ENCODE measurements at places on chromosomes 5 and 9.

- DNase-seq: no peak
- peaks cover 15% of the 10 kb centered on the region for H3K36me3 ChIP-seq
- no peak overlapping the region for H3K27ac ChIP-seq
Measured at GRCh38 chr9:125133403-125134329, 9.7 kb downstream of the SCAI start.

- DNase-seq: peak; percentile 99
- peak overlapping the region; percentile 85 for H3K27ac ChIP-seq
- H3K36me3 ChIP-seq: no peaks in the 10 kb centered on the region
- peaks cover 5% of the 10 kb centered on the region for H3K27me3 ChIP-seq
- peaks cover 18% of the 10 kb centered on the region for H3K4me1 ChIP-seq
- H3K4me3 ChIP-seq: peak overlapping the region; percentile 84
Measured at GRCh38 chr9:136949817-136950655, 2.0 kb upstream of the LCN12 start.

- no peaks in the 10 kb centered on the region for H3K27me3 ChIP-seq
- peaks cover 10% of the 10 kb centered on the region for H3K4me1 ChIP-seq
- no peak for DNase-seq
- no peak overlapping the region for H3K4me3 ChIP-seq
- H3K27ac ChIP-seq: no peak overlapping the region
- H3K36me3 ChIP-seq: peaks cover 52% of the 10 kb centered on the region
Measured at GRCh38 chr5:177256296-177256695, 47.2 kb downstream of the RAB24 start.

GRCh38 chr5:177491429-177491945, 5.9 kb downstream of the PDLIM7 start:
- H3K36me3 ChIP-seq: peaks cover 21% of the 10 kb centered on the region
- H3K27ac ChIP-seq: no peak overlapping the region
- H3K4me3 ChIP-seq: no peak overlapping the region
- no peaks in the 10 kb centered on the region for H3K27me3 ChIP-seq
- peak; percentile 46 for DNase-seq
- H3K4me1 ChIP-seq: peaks cover 25% of the 10 kb centered on the region

DNA sequence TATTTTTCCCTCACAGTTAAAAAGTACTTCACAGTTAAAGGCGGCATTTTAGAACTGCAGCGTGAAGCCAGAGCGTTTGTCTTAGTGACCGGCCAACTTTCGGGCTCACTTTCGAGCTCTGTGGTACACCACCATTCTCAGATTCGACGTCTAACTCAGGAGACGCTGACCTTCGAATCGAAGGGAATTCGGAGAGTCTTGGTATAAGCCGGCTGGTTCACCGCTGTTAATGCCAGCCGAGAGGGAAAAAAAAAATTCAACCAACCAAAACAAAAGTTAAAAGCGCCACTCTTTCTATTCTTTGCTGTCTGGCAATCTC, 544 bp upstream of the SNX24 start:
- H3K4me1 ChIP-seq: peaks cover 25% of the 10 kb centered on the region
- H3K36me3 ChIP-seq: no peaks in the 10 kb centered on the region
- peak overlapping the region; percentile 83 for H3K4me3 ChIP-seq
- no peak for DNase-seq
- peak overlapping the region; percentile 19 for H3K27ac ChIP-seq
- H3K27me3 ChIP-seq: peaks cover 49% of the 10 kb centered on the region

GRCh38 chr9:90882991-90883600, 81.5 kb downstream of the SYK start:
- H3K27ac ChIP-seq: no peak overlapping the region
- H3K4me3 ChIP-seq: no peak overlapping the region
- no peaks in the 10 kb centered on the region for H3K36me3 ChIP-seq
- H3K27me3 ChIP-seq: no peaks in the 10 kb centered on the region
- no peak for DNase-seq

GRCh38 chr9:100206899-100207298, 107.9 kb downstream of the INVS start:
- peaks cover 12% of the 10 kb centered on the region for H3K4me1 ChIP-seq

- H3K27ac ChIP-seq: no peak overlapping the region
- DNase-seq: no peak
- peaks cover 5% of the 10 kb centered on the region for H3K36me3 ChIP-seq
- H3K4me3 ChIP-seq: no peak overlapping the region
Measured at GRCh38 chr9:137592767-137593166, 2.5 kb upstream of the ZMYND19 start.

DNA sequence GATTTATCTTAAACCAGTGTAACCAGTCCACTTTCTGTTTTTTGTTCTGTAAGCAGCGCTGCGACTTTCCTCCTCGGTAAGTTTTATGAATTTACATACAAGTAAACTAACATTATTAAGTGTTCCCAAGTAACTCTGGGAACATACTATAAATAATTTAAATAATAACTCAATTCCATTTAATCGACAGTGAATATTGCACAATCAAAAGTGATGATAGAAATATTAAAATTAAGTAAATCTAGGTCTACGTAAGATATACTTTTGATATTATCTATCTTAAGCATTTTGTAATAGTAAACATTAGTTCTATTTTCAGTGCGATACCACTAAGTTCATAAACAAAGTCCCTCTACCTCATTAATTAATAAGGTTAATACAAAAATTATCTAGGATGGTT, 7.8 kb downstream of the NFIB start:
- H3K36me3 ChIP-seq: no peaks in the 10 kb centered on the region
- H3K27ac ChIP-seq: no peak overlapping the region
- H3K27me3 ChIP-seq: peaks cover 15% of the 10 kb centered on the region
- DNase-seq: no peak

- peaks cover 7% of the 10 kb centered on the region for H3K27me3 ChIP-seq
- H3K27ac ChIP-seq: no peak overlapping the region
- no peak overlapping the region for H3K4me3 ChIP-seq
- no peak for DNase-seq
- H3K36me3 ChIP-seq: no peaks in the 10 kb centered on the region
Measured at GRCh38 chr5:60797482-60798153, 46.5 kb downstream of the ELOVL7 start.

GRCh38 chr5:56090793-56091460, 96.2 kb upstream of the IL6ST start:
- no peak overlapping the region for H3K4me3 ChIP-seq
- peaks cover 72% of the 10 kb centered on the region for H3K4me1 ChIP-seq
- H3K27me3 ChIP-seq: no peaks in the 10 kb centered on the region
- peak overlapping the region; percentile 82 for H3K27ac ChIP-seq
- H3K36me3 ChIP-seq: peaks cover 13% of the 10 kb centered on the region

- peaks cover 4% of the 10 kb centered on the region for H3K27me3 ChIP-seq
- no peak overlapping the region for H3K4me3 ChIP-seq
- no peaks in the 10 kb centered on the region for H3K4me1 ChIP-seq
- no peak for DNase-seq
- H3K36me3 ChIP-seq: no peaks in the 10 kb centered on the region
- H3K27ac ChIP-seq: no peak overlapping the region
Measured at GRCh38 chr5:1420211-1421195, 24.7 kb downstream of the SLC6A3 start.

- no peaks in the 10 kb centered on the region for H3K4me1 ChIP-seq
- no peaks in the 10 kb centered on the region for H3K36me3 ChIP-seq
- H3K4me3 ChIP-seq: no peak overlapping the region
- no peaks in the 10 kb centered on the region for H3K27me3 ChIP-seq
- no peak overlapping the region for H3K27ac ChIP-seq
- no peak for DNase-seq
Measured at GRCh38 chr5:159536646-159537045, 206.4 kb upstream of the IL12B start.

- H3K27ac ChIP-seq: no peak overlapping the region
- no peaks in the 10 kb centered on the region for H3K36me3 ChIP-seq
- peaks cover 5% of the 10 kb centered on the region for H3K27me3 ChIP-seq
- H3K4me3 ChIP-seq: no peak overlapping the region
Measured at GRCh38 chr9:6566409-6567139, 79.0 kb downstream of the GLDC start.

DNA sequence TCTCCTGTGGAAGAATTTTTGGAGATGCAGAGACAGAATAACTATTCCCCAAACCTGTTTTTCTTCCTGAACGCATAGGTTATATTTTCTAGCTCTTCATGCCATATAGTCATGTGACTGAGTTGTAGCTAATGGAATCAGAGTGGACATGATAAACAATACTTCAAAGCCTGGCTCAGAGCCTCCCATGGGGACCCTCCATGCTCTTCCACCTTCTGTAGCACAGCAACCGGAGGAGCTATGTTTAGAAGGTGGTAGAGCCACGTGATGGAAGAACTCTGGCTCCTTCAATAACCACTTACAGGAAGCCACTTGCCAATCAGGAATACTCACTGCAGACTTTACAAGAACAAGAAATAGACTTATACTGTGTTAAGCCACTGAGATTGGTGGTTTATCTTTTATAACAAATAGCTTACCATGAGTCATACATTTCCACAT, 39.2 kb downstream of the NADK2 start:
- H3K27me3 ChIP-seq: no peaks in the 10 kb centered on the region
- H3K36me3 ChIP-seq: peaks cover 11% of the 10 kb centered on the region
- DNase-seq: no peak
- H3K27ac ChIP-seq: no peak overlapping the region
- no peak overlapping the region for H3K4me3 ChIP-seq

DNA sequence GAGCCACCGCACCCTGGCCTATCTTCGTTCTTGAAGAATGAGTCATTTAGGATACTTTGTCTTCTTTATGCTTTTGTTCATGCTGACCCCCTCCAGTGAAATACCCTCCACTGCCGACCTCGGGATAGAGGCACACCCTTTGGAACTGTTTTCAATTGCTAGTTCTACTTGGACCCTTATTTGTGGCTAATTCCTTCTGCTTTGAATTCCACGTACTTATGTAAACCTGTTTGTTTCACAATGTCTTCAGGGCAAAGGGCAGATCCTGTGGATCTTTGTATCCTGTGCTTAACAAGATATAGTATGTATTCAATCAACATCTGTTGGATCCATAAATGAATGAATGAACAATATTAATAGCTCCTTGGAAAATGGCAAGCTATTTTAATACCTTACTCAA, 19.6 kb upstream of the AOPEP start:
- no peak overlapping the region for H3K4me3 ChIP-seq
- H3K27ac ChIP-seq: no peak overlapping the region
- H3K27me3 ChIP-seq: peaks cover 20% of the 10 kb centered on the region
- no peaks in the 10 kb centered on the region for H3K36me3 ChIP-seq
- DNase-seq: no peak
- H3K4me1 ChIP-seq: no peaks in the 10 kb centered on the region

- no peak for DNase-seq
- H3K27me3 ChIP-seq: no peaks in the 10 kb centered on the region
- H3K4me3 ChIP-seq: no peak overlapping the region
- peaks cover 34% of the 10 kb centered on the region for H3K36me3 ChIP-seq
- H3K27ac ChIP-seq: no peak overlapping the region
Measured at GRCh38 chr5:50697739-50698138, 31.3 kb downstream of the PARP8 start.
